ENCODE measurements at places on chromosomes 4 and X.

DNA sequence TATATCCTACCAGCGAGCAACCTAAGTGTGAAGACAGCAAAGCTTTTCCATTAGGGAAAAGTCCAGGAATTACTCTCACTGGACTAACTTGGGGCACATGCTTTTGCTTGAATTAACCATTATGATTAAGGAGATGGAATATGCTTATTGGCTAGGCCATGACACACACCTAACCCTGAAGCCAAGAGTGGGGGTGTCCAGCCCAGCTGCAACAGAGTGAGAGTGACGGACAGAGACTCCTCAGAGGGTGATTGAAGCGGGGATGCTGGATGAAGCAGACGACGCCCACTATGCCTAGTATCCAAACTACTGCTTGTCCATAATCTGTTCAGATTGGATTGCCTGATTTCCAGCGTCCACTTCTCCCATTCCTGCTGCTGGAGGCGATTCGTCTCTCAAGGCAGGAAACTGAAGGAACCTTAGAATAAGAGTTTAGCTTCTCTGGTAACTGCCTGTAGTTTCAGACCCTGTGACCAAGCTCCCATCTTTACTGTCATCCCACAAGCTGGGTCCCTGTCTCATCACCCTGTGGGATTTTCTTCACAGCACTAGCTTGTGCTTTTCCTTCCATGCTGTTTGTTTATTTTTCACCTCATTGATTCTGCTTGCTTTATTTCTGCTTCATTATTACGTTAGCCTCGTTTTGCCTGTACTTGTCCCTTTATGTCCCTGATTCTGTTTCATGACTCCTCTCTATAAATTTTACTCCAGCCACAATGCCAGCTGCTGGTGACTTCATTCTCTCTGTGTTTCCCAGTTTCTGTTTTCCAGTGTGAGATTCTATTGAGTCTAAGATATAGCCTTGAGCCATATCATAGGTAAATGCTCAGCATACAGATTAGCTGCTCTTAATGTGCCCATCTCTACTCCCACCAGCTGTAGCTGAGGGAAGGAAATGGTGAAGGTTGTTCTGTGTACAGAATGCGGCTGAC is 19.0 kb downstream of the FAM47E start:
- DNase-seq, result no peak

DNA sequence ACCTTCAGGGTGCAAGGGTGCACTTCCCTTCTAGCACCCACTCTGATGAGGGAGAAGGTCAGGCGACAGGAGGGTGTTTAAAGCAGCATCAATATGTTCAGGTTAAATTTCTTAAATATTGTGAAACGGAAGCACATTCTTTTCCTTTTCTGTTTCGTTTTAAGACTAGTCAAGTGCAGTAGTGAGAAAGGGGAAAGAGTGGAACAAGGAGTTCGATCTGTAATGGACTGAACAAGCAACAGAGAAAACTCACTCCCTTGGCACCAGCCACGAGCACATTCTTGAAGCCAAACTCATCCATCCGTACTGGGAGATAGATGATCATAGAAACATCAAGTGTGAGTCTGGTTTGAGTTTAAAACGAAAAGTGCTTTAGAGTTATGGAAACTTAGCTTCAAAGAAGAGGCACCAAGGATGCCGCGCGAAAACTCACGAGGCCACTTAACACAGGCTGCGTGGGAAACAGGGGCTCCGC is 815 bp downstream of the FAM53A start:
- no peak for DNase-seq

DNA sequence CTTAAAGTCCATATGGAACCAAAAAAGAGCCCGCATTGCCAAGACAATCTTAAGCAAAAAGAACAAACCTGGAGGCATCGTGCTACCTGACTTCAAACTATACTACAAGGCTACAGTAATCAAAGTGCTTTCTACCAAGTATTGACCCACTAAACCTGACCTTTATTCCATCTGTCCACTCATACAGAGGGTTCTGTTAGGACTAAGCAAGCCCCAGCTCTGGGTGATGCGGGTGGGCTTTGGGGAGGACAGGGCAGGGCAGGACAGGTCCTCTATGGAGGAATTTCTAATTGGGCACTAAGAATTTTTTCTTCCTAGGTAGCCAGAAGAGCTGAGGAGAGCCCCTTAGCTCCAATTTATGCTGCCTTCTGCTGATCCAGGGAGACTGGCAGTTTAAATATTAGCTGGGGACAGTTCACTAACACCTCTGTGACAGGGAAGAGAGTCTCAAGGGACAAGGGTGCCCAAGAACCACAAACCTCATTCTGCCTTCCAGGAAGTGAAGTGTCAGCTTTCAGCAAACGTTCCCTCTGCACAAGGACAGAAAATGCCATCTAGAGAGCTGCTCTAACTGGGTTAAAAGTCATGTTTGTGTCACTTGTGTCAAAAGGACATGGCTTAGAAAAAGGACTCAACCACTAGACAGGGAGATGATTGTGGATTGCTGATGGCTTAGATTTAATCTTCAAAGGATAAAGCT is 143.2 kb downstream of the KIT start:
- DNase-seq, result no peak

- DNase-seq, result no peak
Measured at GRCh38 chrX:108018656-108019381, 26.0 kb upstream of the VSIG1 start.

DNA sequence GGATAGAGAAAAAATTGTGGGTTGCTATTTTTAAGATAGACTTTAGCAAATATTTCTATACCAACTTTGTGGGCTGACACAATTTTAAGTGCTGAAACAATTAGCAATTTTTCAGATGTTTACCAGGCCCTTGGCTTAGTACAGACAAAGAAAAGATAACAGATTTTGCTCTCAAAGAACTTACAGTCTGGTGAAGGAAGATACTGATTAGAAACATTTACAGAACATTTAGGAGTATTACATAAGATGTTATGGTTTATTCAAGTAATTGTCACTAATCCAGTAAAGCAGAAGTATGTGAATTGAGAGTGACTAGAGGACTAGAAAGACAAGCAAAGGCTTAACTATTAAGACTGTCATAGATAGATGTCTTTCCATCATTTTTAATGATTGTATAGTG is 35.3 kb upstream of the NDUFC1 start:
- no peak for DNase-seq

GRCh38 chrX:124028182-124028581 is 66.7 kb downstream of the STAG2 start:
- no peak for DNase-seq

GRCh38 chr4:79207281-79207680 is 118.6 kb downstream of the NAA11 start:
- DNase-seq, result no peak

GRCh38 chr4:84826681-84827080 is 139.8 kb downstream of the WDFY3 start:
- no peak for DNase-seq

- no peak for DNase-seq
Measured at GRCh38 chr4:123568936-123569335, 172.3 kb downstream of the SPRY1 start.
